Stimulated activated CD8-positive, alpha-beta memory T cell treated with anti-CD3 and anti-CD28 coated beads, Interleukin-7, amount 100 ng/mL, for 48 hours (primary cell): ENCODE measurements at places on chromosomes 3 and 15.

GRCh38 chr15:85646538-85647091, 148.1 kb downstream of the KLHL25 start:
- no peak for DNase-seq

DNA sequence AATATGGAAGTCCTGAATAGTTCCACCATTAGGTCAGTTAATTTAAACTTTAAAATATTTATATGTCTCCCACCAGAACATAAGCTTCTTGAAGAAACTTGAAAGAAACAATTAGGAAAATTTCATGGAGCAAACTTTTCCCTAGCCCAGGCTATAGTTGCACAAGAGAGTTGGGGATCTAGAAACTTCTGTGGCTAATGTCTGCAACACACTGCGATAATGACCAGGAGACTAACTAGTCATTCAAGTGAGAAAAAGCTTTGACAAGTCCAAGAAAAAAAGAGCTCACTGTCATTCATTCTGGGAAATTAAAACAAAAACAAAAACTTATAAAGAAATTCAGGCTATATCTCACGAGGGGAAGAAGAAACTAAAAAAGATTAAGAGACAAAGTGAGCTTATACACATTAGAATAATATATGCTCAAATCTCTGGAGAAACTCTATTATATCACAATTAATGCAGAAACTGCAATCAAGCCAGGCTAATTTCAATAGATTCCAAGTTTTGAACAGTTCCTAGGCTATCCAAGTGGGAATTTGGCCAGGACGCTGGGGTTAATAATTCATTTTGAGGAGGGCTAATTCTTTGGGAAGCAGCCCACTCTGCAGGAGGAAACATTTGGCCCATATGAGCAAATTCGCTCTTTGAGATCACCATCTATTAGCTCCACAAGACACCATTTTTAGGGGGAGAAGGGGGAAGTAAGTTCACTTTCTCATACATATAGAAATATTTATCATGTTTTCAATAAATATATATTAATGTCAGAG, 134.6 kb downstream of the MEIS2 start:
- no peak for DNase-seq

DNA sequence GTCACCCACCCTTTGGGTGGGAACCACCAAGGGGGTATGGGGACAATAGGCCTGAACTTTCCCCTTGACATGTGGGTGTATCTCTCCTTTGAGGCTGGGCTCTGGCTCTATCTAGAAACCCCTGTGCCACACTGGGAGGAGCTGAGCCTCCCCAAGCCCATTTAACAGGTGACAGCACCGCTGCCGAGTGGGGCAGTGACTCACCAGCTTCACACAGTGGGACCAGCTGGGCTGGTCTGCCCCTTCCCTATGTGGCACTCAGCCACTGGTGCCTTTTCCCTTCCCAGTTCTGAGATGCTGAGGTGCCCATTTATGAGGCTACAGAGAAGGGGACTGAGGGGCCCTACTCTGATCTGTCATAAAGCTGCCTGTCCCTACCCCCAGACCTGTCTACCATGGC, 5.1 kb downstream of the PSTPIP1 start:
- DNase-seq = no peak

DNA sequence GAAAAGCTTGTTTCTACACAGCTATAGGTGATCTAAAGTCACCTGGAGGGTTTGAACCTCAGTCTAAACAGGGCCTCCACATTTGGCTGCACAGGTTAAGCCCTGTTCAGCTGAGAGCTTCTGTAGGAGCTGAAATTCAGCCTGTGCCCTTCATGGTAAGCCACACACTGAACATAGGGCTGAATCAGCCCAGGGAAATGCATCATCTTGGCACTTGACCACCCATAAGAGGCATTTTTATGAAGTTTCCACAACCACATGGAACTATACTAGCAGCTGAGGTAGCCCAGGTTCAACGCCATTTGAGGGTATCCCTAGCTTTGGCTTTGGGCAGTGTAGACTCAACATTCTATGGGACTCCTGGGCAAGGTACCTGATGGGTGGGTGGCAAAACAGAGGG, 126.8 kb downstream of the FAM174B start:
- no peak for DNase-seq

- no peak for DNase-seq
These were observed 458.6 kb downstream of the PYDC2 start for GRCh38 chr3:191919491-191920026.
